ENCODE measurements at places on chromosomes 1 and 21.

- no peak for DNase-seq
Observed at GRCh38 chr1:77018761-77019160, 151.5 kb downstream of the ST6GALNAC5 start.

GRCh38 chr21:14223365-14223764 lies 7.4 kb downstream of the RBM11 start:
- DNase-seq = no peak

GRCh38 chr1:174049514-174049913 lies 27.4 kb upstream of the RC3H1 start:
- no peak for DNase-seq

GRCh38 chr1:21518774-21519455 lies 9.7 kb downstream of the ALPL start:
- DNase-seq = no peak

DNA sequence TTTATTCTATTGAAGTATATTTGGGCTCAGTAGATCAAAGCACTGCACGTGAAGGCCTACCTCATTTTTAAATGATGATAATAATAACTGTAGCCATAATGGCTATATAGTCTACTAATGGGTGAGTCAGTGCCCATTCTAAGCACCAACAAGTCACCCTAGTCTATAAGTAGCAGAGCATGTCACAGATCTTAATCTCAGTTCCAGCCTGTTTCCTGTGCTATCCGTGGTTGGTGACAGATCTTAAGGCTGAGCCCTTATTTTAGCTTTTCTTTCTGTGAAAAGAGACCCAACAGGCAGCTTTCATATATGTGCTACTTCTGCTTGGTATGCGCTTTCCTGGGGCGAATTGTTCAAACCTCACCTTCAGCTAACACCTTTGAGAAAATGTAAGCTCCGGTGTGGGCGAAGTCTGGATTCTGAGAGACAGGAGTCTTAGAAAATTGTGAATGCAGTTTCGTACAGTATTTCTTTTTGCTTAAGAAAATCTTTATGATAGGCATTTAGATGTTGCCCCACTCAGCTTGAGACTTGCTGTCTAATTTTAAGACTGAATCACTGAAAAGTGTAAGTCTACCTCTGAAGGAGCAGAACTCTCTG lies 59.6 kb downstream of the FMN2 start:
- DNase-seq = no peak

DNA sequence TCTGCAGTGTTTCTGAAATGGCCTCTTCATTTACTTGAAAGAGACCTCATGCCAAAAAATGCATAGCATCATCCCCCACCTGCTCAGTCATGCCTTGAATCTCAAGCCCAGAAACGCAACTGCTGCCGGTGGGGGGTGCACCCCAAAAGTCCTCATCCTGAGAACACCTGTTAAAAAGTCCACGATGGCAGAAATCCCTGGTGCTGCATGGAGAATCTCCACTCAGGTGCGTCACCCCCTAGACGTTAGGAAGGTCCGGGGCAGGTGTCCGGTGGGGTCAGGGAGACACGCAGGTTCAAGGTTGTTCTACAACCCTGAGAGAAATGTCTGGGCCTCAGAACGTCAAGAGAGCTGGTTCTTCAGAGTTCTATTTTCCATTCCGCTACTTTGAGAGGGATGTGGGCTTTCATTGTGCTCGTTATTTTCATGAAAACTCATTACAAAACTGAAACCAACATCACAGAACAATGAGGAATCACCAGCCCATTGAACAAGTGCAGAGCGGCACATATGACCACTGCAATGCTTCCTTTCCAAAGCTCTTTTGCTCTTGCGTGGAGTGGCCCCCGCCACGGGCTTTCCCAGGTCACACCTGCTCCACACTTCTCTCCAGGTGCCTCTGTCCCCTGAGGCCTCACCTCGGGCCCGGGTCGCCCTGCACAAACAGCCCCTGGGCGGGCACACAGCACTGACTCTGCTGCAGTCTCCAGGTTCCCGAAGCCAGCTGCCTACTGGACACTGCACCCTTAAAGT lies 201.9 kb downstream of the TOMM20 start:
- DNase-seq = peak; percentile 16

GRCh38 chr1:183200451-183200850 lies 14.4 kb downstream of the LAMC2 start:
- DNase-seq = no peak

DNA sequence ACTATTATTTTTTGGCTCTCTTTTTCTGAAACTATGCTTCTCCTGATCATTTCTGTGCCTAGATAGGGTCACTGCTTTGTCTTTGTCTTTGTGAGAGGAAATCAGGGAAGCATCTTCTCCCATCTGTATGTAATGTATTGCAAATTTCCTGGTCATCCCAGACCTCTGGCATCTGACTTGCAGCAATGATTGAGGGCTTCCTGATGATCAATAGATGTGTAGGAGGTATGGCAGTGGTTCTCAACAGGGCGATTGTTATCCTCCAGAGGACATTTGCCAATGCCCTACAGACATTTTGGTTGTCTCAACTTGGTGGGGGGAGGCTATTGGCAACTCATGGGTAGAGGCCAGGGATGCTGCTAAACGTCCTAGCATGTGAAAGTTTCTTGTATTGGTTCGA lies 64.7 kb downstream of the RGL1 start:
- DNase-seq = no peak

DNA sequence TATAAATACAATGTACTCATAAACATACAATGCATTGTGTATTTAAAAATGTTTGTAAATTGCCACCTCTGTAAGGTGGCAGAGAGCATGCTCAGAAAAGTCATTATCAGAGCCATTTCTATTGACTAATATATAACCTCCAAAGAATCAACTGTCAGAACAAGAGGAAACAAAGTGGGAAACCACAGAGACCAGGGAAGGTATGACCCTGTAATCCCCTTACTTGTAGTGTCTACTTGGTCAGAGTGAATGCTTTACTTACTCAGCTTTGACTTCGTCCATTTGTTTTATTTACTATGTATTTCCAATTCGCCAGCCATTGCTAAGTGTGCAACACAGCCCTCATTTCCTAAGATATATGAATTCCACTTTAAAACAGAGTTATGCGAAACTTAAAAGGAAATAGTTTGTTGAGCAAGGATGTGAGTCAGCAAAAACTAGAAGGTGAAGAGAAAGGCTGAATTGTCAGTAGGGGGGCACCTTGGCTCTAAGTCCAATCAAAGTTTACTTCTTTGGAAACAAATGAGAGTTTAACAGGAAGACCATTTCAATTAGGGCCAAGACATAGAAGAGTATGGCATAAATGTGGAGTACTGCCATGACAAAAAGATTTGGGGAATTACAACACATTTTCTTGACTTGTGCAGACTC lies 671.7 kb upstream of the PTBP2 start:
- DNase-seq = no peak

DNA sequence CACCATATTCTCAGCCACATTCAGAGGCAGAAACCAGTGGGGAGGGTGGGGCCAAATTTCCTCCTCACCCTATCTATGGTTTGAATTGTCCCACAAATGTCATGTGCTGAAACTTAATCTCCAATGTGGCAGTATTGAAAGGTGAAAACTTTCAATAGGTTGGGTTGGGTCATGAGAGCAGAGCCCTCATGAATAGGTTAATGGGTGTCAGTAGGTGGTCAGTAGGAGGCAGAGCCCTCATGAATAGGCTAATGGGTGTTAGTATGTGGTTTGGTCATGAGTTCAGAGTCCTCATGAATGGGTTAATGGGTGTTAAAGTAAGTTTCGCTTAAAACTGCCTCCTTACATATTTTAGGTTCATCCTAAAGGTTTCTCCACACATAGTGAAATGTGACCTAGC lies 170.0 kb downstream of the FCRL5 start:
- DNase-seq = no peak

GRCh38 chr1:6271554-6271953 lies 10.7 kb upstream of the GPR153 start:
- DNase-seq = no peak

- no peak for DNase-seq
Observed at GRCh38 chr1:206715120-206715519, 30.4 kb downstream of the MAPKAPK2 start.

DNA sequence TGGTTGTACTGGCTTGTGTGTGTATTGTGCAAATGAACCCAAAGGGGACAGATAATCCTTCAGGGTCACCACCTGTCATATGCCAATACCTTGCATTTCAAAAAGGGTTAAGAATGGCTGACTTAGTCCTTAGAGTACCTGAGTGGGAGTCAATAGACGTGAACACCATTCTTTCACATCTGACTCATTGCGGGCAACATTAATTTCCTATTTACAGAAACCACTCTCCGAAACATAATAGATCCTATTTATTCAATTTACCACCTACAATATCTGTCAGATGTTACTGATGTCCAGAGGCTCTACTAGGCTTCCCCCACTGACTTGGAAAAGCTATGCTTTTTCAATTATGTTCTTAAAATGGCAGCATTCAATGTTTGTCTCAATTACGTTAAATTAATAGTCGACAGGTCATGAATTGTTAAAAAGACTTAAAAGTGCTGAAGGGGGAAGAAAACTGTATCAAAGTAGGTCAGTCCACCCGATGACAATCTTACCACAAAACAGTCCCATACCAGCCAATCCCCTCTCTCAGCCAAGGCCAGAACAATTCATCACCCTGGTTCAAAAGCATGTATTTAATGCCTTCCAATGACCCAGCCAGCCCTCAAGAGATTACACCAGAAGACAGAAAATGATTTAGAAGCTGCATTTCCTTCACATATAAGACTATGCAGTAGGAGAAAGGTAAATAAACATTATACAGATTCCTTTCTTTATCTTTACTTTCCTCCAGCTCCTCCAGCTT lies 48.6 kb upstream of the PLA2G2C start:
- no peak for DNase-seq

GRCh38 chr1:58710190-58711085 lies 10.6 kb upstream of the MYSM1 start:
- no peak for DNase-seq

DNA sequence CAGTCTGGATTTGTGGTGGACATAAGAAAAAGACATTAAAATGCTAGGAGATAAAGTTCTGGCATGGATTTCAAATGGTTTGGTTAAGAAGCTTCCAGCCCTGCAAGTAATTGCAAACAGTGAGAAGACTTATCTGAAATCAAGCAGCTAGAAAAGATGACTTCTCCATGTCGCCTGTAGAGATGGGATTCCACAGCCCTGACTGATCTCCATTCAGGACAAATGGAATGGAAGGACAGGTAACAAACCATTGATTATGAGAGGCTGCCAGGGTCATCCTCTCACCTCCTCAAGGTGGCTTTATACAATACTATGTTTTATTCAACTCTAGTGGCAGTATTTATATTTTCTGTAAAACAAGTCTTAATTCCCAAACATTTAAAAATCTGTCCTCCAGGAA lies 237.9 kb downstream of the HLX start:
- DNase-seq = no peak

- no peak for DNase-seq
Observed at GRCh38 chr1:101964708-101965107, 32.0 kb downstream of the OLFM3 start.

DNA sequence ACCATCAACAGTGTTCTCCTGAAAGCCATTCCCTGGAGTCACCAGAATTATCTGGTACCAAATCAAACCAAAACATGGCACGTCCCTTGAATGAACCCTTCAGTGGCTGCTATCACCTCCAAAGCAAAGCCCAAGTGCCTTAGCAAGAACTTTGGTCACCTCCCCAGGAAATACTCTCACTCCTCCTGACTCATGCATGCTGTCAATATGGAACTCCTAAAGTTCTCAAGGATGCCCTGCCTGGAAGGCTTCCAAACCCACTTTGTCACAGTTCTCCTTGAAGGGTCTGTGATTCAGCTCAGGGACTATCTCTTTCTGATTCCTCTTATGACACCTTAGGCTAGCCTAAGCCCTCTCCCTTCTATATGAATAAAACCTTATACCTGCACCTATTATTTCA lies 146.1 kb upstream of the RUNX1 start:
- no peak for DNase-seq

DNA sequence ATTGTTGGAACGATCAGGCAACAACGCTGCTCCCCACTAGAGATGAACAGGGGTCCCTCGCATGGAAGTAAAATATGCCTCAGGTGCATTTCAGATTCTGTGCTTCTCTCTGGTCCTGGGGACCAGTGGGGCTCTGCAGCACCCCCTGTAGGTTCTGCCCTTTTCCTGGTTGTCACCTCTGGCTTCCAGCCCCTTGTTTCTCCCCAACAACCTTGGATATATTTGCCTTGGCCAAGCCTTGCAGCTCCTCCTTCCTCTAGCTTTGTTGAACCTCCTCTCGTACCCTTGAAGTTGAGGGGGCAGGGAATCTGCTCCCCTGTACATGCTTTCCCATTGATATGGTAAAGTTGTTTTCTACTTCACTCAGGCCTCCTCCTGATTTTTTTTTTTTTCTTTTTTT lies 5.4 kb upstream of the RGSL1 start:
- no peak for DNase-seq

GRCh38 chr1:117556341-117556740 lies 49.5 kb upstream of the TENT5C start:
- DNase-seq = no peak

DNA sequence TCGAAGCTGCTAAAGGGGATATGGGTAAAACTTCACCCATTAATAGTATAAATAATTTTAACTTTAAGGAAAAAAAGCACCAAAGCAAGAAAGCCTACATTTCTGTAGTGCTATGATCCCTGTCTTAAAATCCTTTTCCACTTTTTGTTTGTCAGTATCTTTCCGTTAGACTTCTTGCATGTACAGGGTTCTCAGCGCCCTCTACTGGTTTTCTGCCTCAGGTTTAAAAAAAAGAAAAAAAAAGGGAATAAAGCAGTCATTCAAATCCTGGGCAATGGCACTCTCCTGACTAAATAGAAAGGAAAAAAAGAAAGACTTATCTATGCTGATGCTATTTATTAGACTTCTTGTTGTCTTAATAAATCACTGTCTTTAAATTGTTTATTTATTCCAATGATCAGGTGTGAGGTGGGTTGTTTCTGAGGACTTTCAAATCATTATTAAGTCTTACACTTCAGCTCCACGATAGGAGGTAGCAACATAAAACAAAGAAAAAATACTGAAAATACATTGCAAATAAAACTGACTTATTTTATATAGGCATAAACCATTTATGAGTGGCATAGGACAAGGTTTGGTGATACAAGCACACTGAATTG lies 475.4 kb upstream of the NR5A2 start:
- peak; percentile 36 for DNase-seq

- DNase-seq = no peak
Observed at GRCh38 chr1:33397125-33397506, 33.8 kb downstream of the PHC2 start.

- no peak for DNase-seq
Observed at GRCh38 chr21:32726839-32727686, 750 bp downstream of the SYNJ1 start.

GRCh38 chr1:114607223-114607622 lies 25.8 kb upstream of the BCAS2 start:
- no peak for DNase-seq

- no peak for DNase-seq
Observed at GRCh38 chr1:91784191-91784590, 101.8 kb downstream of the TGFBR3 start.

- no peak for DNase-seq
Observed at GRCh38 chr1:85638412-85638811, 57.9 kb downstream of the CCN1 start.

DNA sequence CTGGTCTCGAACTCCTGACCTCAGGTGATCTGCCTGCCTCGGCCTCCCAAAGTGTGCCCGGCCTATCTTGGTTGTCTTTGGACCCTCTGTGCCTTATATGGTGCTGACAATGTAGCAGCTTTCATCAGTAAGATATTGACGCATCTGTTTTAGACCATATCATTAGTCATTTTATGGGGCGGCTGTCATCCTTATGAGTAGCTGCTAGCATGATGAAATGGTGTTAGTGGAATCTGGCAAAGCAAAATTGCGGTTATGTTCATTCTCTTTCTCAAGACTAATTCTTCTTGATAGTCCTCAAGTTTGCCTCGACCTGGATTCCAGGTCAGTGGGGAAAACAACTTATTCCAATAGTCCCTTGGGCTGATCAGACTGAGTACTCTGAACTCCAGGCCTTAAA lies 199.9 kb downstream of the PRDM2 start:
- DNase-seq = no peak

All from naive thymus-derived CD8-positive, alpha-beta T cell (primary cell).